Ascending aorta (tissue), 2 donors: ENCODE measurements at places on chromosomes 1 and 21. TPM values are rescaled to one million over a fixed set of nuclear protein-coding genes. Genes with fewer than 3 reads are reported as not detected.

DNA sequence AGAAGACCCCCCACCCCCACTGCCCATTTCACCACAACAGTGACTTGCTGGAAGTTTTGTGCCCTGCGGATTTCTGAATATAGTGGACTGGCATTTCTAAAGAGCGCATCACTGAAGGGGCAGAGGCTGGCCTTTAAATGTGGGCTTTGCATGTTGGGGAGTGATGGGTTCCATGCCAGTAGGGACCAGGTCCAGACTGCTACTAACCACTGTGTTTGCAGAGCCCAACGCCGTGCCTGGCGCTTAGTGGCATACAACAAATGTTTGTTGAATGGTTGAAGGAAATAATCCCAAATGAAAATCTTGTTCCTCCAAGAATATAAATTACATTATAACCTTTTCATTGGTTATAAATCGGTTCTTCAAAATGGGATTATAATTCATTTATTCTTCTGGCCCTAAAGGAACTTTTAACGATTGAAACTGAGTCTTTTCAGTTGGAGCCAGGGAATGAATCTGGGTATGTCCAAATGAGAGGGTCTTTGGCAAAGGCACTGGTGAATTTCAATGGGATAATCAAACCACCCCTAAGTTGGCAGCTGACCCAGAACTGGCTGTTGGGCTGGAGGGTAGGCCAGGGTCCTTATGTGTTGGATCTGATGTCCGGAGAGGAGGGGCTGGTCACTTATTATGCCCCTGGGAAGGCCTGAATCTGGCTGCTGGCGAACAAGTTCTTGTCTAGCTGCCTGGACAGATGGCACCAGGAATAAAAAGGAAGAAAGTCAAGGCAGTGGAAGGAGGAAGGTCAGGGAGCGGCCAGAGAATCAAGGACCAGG lies 13.8 kb upstream of the SDHB start:
- H3K4me1 ChIP-seq = no peaks in the 10 kb centered on the region
- H3K27ac ChIP-seq = no peak overlapping the region
- no peaks in the 10 kb centered on the region for H3K36me3 ChIP-seq
- no peak for DNase-seq
- H3K27me3 ChIP-seq = no peaks in the 10 kb centered on the region

Gene EPHA2
- total RNA-seq = 42.7 TPM

Gene SPATA21
- total RNA-seq = not detected

Gene BCL2L15
- not detected for total RNA-seq

GRCh38 chr21:39882839-39883195 lies 15.6 kb downstream of the PCP4 start:
- no peaks in the 10 kb centered on the region for H3K4me1 ChIP-seq
- H3K27ac ChIP-seq = no peak overlapping the region
- H3K27me3 ChIP-seq = no peaks in the 10 kb centered on the region
- H3K4me3 ChIP-seq = no peak overlapping the region
- no peaks in the 10 kb centered on the region for H3K36me3 ChIP-seq

DNA sequence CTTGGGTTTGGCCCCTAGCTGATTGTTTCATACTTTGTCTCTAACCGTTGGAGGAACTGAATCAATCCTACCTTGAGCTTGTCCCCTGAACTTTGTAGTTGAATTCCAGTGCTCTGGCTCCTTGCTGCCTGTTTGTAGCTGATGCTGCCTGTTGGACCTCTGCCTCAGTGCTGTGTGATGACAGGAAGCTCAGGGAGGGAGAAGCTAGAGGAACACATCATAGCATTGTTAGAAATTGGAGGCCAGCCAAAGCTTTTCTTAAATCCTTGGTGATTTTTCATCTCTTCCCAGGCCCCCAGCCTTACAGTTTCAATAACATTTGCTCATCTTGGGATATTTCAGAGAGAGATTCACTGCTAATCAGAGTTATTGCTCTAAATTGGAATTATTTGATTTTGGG lies 34.0 kb downstream of the MACF1 start:
- no peak overlapping the region for H3K4me3 ChIP-seq
- no peak overlapping the region for H3K27ac ChIP-seq
- H3K36me3 ChIP-seq = peaks cover under 1% of the 10 kb centered on the region
- H3K4me1 ChIP-seq = no peaks in the 10 kb centered on the region
- H3K27me3 ChIP-seq = no peaks in the 10 kb centered on the region

DNA sequence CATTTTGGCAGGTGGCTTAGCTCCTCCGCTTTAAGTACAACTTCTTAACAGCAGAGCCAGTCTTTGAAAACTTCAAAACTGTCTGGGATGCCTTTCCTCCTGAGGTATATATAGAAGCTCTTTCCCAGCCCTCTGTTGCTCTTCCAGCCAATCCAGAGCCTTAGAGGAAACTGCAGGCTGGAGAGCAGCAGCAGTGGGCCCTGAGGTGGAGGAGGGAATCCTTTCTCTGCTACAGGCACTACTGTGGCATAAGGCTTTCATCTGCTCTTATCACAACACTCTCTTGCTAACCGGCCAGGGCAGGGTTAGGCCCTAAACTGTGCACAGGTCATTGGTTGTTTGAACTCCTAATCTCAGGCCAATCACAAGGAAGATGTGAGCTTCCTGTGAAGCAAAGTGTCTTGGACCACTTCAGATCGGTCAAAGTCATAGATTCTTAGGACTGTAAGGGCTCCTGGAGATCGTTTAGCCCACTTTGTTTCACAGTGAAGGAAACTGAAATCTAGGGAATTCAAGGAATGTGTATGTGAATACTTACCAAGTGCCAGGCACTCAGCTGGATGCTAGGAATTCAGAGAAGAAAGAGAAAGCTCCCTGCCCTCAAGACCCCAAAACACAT lies at the start of gene RGS5:
Gene RGS5, minus strand, starts transcription at position 84 of the 619 bp plus-strand sequence. Its CDS starts 81 bp downstream, at position 3.
- peaks cover 6% of the 10 kb centered on the region for H3K4me1 ChIP-seq
- H3K27me3 ChIP-seq = no peaks in the 10 kb centered on the region
- H3K36me3 ChIP-seq = no peaks in the 10 kb centered on the region
- DNase-seq = no peak

Gene KIF17
- 18.5 TPM for total RNA-seq

GRCh38 chr1:8257621-8258020 lies 60.3 kb upstream of the SLC45A1 start:
- H3K4me1 ChIP-seq = peaks cover 13% of the 10 kb centered on the region
- no peaks in the 10 kb centered on the region for H3K27me3 ChIP-seq
- no peak overlapping the region for H3K4me3 ChIP-seq

DNA sequence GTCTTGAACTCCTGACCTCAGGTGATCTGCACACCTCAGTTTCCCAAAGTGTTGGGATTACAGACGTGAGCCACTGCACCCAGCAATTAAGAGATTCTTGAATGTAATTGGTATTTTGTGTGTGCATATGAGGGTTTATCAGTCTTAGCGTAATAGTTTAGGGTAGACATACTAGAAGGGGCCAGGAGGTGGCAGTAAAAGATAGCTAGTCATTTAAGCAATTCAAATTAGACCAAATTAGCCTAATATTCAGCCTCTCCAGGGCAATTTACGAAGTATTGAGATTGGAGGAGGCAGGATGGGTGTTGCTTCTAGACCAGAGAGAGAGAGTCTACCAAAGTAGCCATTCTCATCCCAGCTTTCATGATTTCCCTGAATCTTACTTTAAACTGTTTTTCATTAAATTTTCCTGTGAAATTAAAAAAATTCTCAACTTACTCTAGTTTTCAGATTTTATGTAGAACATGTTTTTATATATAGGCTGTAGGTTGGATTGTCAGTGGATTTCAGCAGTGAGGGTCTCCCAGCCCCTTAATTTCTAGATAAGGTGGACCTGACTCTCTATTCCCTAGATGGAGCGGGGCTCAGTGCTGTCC lies 119.7 kb downstream of the HHAT start:
- no peak overlapping the region for H3K27ac ChIP-seq
- no peaks in the 10 kb centered on the region for H3K4me1 ChIP-seq
- no peaks in the 10 kb centered on the region for H3K27me3 ChIP-seq
- H3K4me3 ChIP-seq = no peak overlapping the region
- no peak for DNase-seq

- no peak overlapping the region for H3K4me3 ChIP-seq
- DNase-seq = no peak
- no peaks in the 10 kb centered on the region for H3K4me1 ChIP-seq
- H3K36me3 ChIP-seq = peaks cover 8% of the 10 kb centered on the region
- no peak overlapping the region for H3K27ac ChIP-seq
Measured at GRCh38 chr1:33375316-33375715, 54.4 kb upstream of the A3GALT2 start.

Gene MRPL39
- total RNA-seq = 26.1 TPM

- H3K27ac ChIP-seq = no peak overlapping the region
- H3K27me3 ChIP-seq = no peaks in the 10 kb centered on the region
- H3K4me3 ChIP-seq = no peak overlapping the region
- DNase-seq = no peak
- H3K36me3 ChIP-seq = no peaks in the 10 kb centered on the region
- no peaks in the 10 kb centered on the region for H3K4me1 ChIP-seq
Measured at GRCh38 chr1:23148084-23148483, 20.6 kb downstream of the LUZP1 start.

DNA sequence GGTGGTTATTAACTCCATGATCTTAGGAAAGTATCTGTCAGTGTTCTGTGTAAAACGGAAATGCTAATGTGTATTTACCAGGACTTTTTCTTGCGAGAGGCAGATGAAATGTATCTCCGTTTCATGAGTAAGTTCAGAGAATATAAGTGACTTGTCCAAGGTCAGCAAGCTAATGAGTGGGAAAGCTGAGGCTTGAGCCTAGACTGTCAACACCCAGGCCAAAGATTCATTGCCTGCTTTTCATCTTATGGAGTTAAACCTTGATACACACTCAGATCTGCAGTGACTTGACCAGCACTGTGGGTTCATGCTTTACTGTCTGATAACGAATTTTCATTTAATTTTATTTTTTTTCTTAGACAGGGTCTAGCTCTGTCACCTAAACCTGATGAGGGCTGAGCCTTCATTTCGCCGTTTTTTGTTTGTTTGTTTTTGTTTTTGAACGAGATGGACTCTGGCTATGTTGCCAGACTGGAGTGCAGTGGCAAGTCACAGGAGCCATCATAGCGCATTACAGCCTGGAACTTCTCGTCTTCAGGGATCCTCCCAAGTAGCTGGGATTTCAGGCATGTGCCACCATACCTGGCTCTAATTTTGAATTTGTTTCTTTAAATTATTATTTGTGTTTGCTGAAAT lies 918 bp upstream of the JTB start:
- H3K4me1 ChIP-seq = peaks cover 6% of the 10 kb centered on the region
- peaks cover 41% of the 10 kb centered on the region for H3K36me3 ChIP-seq
- no peaks in the 10 kb centered on the region for H3K27me3 ChIP-seq
- no peak for DNase-seq
- peak overlapping the region; percentile 89 for H3K4me3 ChIP-seq
- H3K27ac ChIP-seq = peak overlapping the region; percentile 92

GRCh38 chr1:81029266-81029665 lies 771.5 kb upstream of the ADGRL2 start:
- H3K36me3 ChIP-seq = no peaks in the 10 kb centered on the region
- H3K4me3 ChIP-seq = no peak overlapping the region
- H3K4me1 ChIP-seq = no peaks in the 10 kb centered on the region
- no peak for DNase-seq
- no peak overlapping the region for H3K27ac ChIP-seq

GRCh38 chr1:194080826-194081225 lies 894.4 kb upstream of the B3GALT2 start:
- no peak overlapping the region for H3K27ac ChIP-seq
- DNase-seq = no peak
- H3K4me3 ChIP-seq = no peak overlapping the region
- no peaks in the 10 kb centered on the region for H3K4me1 ChIP-seq
- H3K36me3 ChIP-seq = no peaks in the 10 kb centered on the region

- no peak overlapping the region for H3K27ac ChIP-seq
- peaks cover 13% of the 10 kb centered on the region for H3K4me1 ChIP-seq
- DNase-seq = no peak
- no peaks in the 10 kb centered on the region for H3K36me3 ChIP-seq
- H3K27me3 ChIP-seq = no peaks in the 10 kb centered on the region
Measured at GRCh38 chr1:22141554-22142314, 1.2 kb downstream of the WNT4 start.

Gene NR5A2
- total RNA-seq = 12.7 TPM

DNA sequence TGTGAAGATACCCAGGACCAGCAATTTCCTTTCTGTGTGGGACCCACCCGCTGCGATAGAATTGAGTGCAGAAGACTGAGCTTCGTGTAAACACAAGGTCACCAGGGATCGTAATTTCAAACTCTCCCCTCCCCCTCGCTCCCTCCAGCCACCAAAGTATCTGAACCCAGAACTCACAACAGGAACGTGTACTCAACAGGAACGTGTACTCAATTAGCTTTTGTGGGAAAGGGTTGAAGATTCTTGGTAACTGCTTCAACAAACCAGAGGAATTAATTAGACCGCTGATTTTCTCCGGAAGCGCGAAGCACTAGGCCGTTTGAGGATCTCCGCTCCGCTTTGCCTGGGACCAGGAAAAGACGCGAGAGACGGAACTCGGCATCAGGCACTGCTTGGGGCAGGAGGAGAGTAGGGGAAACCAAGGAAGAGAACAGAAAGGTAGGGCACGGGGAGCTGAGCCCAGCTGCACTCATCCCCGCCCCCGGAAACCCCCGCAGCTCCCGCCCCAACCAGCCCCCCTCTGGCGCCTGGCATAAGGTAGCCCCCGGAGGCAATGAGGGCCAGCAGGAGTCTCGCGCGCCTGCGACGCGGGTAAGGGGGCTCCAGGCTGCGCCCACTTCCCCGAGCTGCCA lies 453 bp downstream of the DRAM2 start:
- no peaks in the 10 kb centered on the region for H3K4me1 ChIP-seq
- H3K27me3 ChIP-seq = no peaks in the 10 kb centered on the region
- DNase-seq = peak; percentile 66
- peaks cover 9% of the 10 kb centered on the region for H3K36me3 ChIP-seq
- peak overlapping the region; percentile 98 for H3K27ac ChIP-seq

- DNase-seq = no peak
- H3K27ac ChIP-seq = no peak overlapping the region
- H3K36me3 ChIP-seq = peaks cover 66% of the 10 kb centered on the region
Measured at GRCh38 chr1:91718368-91718767, 167.6 kb downstream of the TGFBR3 start.

- H3K36me3 ChIP-seq = no peaks in the 10 kb centered on the region
- H3K4me3 ChIP-seq = no peak overlapping the region
- H3K27me3 ChIP-seq = no peaks in the 10 kb centered on the region
- H3K27ac ChIP-seq = no peak overlapping the region
Measured at GRCh38 chr1:98112626-98113025, 191.8 kb upstream of the DPYD start.

DNA sequence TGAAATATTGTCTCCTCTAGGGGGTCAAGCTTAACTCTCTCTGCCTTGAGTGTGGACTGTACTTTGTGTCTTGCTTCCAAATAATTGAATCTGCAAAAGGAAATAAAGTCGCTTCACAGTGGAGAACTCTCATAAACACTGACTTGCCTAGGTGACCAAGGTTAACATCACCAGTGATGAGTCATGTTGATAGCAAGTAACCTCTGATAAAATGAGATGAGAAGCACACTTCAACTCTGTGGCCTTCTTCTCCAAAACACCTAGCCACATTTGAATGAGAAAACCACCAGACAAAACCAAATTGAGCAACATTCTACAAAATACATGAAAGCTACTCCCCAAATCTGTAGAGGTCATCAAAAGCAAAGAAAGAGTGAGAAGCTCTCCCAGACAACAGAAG lies 37.6 kb downstream of the PDE4B start:
- H3K36me3 ChIP-seq = no peaks in the 10 kb centered on the region
- no peak for DNase-seq
- no peaks in the 10 kb centered on the region for H3K27me3 ChIP-seq
